ENCODE measurements at places on chromosomes 3 and 15.

- DNase-seq = no peak
These were observed 12.8 kb downstream of the SH3BP5 start for GRCh38 chr3:15319575-15319974.

- no peak for DNase-seq
These were observed 1.1 kb downstream of the PRRT3 start for GRCh38 chr3:9951126-9951525.

DNA sequence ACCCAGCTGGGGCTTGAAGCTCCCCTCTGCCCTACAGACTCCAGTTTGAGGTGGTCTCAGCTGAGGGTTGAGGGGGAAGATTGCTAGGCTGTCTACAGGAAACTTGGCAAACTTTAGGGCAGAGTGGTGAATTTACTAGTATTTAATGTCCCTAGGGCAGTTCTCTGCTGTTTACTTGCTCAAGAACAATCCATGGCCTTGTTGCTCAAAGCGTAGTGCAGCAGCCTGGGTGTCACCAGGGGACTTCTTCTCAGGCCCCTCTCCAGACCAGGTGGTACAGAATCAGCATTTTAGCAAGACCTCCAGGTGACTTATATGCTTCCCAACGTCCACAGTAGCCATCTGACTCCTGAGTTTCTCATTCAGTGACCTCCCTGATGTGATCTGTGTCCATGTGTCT is 188.9 kb downstream of the NR1D2 start:
- no peak for DNase-seq

GRCh38 chr3:13461169-13462124 is 18.7 kb upstream of the HDAC11 start:
- no peak for DNase-seq

DNA sequence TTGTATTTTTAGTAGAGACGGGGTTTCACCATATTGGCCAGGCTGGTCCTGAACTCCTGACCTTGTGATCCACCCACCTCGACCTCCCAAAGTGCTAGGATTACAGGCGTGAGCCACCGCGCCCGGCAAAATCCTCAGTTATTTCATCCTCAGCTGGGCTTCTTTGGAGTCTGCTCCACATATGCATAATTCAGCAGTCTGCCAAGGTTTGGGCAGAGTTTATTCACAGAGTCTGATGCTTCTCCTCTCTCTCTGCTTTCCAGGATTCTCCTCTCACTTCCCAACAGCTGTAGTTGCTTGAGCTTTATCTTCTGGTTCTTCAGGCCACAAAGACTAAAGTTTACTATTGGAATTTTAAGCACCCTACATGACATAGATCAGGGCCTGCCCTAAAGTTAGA is 8.2 kb downstream of the ZNF106 start:
- DNase-seq = no peak

DNA sequence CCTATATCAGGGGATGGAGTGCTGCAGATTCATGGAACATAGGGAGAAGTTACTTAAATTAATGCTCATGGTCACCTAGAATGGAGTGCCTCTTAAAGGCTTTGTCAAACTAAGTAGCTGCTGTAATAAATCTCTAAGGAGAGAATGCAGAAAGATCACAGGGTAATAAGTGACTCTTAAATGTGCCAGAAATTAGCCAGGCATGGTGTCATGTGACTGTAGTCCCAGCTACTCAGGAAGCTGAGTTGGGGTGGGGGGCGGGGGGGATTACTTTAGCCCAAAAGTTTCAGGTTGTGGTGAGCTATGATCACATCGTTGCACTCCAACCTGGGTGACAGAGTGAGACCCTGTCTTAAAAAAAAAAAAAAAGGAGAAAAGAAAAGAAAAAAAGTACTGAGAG is 90.9 kb upstream of the ASB14 start:
- DNase-seq = no peak

- DNase-seq = no peak
These were observed 40.5 kb downstream of the U2SURP start for GRCh38 chr3:143041903-143042302.

DNA sequence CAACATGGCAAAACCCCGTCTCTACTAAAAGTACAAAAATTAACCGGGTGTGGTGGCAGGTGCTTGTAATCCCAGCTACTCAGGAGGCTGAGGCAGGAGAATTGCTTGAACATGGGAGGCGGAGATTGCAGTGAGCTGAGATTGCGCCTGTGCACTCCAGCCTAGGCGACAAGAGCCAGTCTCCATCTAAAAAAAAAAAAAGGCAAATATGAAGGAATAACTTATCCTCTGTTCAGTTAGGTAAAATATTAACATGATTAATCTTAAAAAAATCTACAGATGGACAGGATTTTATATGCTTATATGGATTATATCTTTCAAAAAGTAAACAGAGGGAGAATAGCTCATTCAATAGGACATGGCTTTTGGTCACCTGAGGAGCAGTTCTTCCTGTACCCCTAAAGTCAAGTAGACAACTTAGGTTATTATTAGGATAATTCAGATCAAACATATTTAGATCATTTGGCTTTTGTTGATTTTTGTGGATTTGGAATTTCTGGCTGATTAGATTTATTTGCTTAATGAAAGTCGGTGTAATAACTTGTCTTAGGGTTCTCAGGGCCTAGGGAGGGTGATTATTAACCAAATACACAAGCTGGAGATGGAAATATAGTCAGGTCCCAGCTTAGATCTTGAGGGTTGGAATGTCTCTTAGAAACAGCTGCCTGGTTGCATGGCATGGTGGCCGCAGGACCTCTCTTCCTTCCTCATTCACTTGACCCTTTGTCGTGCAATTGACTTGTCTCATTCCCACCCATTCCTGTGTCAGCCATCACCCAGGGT is 82.1 kb upstream of the ONECUT1 start:
- DNase-seq = no peak

DNA sequence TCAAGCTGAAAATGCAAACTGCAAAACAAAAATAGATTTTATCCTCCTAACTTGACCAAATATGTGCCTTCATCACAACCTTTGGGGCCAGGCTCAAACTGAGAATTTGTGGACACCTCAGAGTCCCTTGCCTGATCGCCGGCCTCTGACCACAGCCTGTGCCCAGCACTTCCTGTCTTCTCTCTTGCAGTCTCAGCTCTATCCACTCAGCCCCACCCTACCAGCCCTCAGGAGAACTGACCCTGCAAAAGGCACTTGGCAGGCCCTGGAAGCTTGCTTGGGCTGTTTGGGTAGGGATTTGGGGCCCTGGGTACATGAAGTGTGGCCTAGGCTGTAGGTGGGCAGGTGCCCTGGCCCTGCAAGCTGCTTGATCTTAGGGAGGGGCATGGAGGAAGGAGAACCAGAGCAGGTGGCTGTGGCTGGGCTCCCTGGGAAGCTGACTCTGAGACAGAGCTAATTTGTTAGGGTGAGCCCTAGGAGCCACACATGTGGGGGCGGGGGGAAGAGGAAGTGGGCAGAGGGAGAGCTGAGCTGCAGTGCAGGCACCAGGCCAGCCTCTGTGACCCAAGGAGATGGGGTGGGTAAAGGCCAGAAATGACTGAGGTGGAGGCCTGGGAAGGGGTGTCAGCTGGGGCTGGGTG is 8.6 kb downstream of the CLEC3B start:
- DNase-seq = no peak

GRCh38 chr15:63735449-63735848 is 98.3 kb downstream of the HERC1 start:
- no peak for DNase-seq

- DNase-seq = no peak
These were observed 1.3 kb downstream of the SMC4 start for GRCh38 chr3:160400702-160401150.

- DNase-seq = no peak
These were observed 34.8 kb downstream of the CYP11A1 start for GRCh38 chr15:74332611-74333010.

DNA sequence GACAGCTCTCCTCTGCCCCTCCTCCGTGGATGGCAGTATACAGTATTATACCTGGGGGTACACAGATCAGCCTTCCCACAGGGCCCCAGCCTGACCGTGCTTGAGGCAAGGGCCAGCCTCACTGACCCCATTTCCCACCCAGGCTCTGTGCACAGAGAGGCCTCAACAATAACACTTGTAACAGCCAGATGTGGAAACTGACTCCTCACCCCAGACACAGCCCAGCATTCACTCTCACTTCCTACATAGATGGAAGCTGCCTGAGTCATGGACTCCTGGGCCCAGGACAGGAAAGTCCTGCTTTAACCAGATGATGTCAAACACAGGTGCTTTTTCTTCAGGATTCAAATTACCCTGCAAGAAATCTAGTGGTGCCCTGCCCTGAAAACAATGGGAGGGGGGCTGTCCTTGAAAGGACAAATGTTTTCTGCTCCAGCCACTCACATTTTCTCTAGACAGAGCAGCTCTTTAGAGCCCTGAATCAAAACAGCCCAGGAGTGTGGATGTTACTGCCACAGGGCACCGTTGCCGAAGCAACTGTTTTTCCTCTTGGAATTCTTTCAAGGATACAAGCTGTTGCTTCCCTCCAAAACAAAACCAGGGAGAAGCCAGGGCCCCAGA is 16.4 kb downstream of the CCDC12 start:
- DNase-seq = no peak

DNA sequence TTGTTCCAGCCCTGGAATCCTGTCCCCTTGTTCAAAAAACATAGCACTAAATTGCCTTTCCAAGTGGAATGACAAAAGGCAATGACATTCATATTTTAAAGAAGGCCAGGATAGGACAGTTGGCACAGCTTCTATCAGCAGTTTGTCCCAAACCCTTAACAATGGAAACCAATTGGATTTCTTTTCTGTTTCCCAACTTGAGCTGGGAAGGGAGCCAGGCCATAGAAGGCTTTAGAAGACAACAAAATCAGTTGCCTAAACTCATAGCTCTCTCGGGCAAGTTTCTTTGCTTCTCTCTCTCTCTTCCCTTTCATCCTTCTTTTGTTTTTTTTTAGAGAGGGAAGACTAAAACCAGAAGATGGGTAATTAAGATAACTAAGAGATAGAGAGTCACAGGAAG is 227.7 kb upstream of the TPRG1 start:
- DNase-seq = no peak

DNA sequence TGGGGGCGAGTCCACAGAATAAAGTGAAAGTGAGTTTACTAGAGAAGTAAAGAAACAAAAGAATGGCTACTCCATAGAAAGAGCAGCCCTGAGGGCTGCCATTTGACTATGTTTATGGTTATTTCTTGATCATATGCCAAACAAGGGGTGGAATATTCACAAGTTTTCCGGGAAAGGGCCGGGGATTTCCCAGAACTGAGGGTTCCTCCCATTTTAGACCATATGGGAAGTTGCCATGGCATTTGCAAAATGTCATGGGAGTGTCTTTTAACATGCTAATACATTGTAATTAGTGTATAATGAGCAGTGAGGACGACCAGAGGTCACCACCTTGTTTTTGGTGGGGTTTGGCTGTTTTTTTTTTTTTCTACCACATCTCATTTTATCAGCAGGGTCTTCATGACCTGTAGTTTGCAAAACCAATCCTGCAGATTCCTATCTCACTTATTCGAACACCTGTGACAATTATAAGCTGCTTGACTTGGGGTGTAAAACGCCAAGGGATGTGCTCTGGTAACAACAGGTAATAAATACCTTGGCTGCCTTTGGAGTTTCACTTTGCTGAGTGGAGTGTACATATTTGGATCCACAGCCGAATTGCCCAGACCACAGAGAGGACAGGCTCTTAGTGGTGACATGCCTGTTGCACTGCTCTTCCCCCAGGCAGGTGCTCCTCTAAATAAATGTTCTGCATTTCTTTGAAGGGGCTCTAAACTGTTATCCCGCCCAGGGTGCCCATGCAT is 43.6 kb downstream of the C2CD4B start:
- no peak for DNase-seq

- no peak for DNase-seq
These were observed 489.8 kb upstream of the GOLIM4 start for GRCh38 chr3:168585544-168585943.

GRCh38 chr3:181581656-181582055 is 130.1 kb upstream of the SOX2 start:
- DNase-seq = no peak

- no peak for DNase-seq
These were observed 140.9 kb downstream of the FAM43A start for GRCh38 chr3:194826594-194826993.

- no peak for DNase-seq
These were observed 248.4 kb downstream of the ZNF385D start for GRCh38 chr3:21502656-21503055.

Data from cortex of kidney (tissue), 1 donor.